Fibroblast of villous mesenchyme (primary cell): ENCODE measurements at places on chromosomes 6 and 20.

GRCh38 chr6:14918200-14918907, 327.5 kb upstream of the JARID2 start:
- DNase-seq: no peak

DNA sequence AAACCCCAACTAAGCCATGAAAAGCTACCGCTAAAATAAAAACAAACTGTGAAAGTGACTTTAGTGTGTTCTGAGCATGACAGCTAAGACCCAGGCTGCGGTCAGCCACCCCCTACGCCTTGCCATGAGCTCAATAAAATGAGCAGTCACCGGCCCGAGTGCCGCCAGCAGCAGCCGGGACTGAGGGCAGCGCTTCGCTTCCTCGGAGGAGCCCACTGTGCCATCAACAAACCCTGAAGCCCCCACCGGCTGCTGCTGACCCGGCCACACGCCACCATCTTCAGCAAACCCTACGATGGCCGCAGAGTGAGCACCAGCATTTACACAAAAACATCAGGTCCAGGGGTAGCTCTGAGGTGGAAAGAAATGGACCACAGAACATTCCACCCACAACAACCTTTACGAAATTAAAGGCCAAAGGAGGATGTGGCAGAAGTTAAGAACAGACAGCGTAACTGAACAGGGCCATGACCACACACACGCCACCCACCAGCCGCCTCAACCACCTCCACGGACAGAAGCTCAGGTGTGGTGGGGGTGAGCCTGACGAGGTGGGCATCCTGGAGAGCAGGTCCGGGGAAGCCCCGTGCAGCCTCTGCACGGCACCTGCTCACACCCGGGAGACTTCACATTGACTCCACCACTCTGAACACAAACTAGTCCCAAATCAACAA, 67.0 kb downstream of the THBS2 start:
- DNase-seq: no peak

- no peak for DNase-seq
These were observed 251.5 kb downstream of the TFAP2A start for GRCh38 chr6:10163203-10163962.

GRCh38 chr6:141824350-141824749, 308.4 kb upstream of the GJE1 start:
- DNase-seq: peak; percentile 44

GRCh38 chr6:28643017-28643740, 117.5 kb downstream of the GPX5 start:
- peak; percentile 48 for DNase-seq

GRCh38 chr6:71523548-71523947, 234.9 kb downstream of the OGFRL1 start:
- DNase-seq: no peak

GRCh38 chr6:52871621-52872020, 31.0 kb upstream of the GSTA5 start:
- DNase-seq: no peak

- DNase-seq: no peak
These were observed 277.5 kb upstream of the ZFP64 start for GRCh38 chr20:52469128-52469527.

GRCh38 chr20:61922411-61922810, 143.3 kb downstream of the TAF4 start:
- no peak for DNase-seq
